ENCODE measurements at places on chromosomes 13 and 19. TPM values are rescaled to one million over a fixed set of nuclear protein-coding genes. Genes with fewer than 3 reads are reported as not detected.
A peak's percentile ranks its signal among the peaks of the same experiment; 100 is the strongest.

DNA sequence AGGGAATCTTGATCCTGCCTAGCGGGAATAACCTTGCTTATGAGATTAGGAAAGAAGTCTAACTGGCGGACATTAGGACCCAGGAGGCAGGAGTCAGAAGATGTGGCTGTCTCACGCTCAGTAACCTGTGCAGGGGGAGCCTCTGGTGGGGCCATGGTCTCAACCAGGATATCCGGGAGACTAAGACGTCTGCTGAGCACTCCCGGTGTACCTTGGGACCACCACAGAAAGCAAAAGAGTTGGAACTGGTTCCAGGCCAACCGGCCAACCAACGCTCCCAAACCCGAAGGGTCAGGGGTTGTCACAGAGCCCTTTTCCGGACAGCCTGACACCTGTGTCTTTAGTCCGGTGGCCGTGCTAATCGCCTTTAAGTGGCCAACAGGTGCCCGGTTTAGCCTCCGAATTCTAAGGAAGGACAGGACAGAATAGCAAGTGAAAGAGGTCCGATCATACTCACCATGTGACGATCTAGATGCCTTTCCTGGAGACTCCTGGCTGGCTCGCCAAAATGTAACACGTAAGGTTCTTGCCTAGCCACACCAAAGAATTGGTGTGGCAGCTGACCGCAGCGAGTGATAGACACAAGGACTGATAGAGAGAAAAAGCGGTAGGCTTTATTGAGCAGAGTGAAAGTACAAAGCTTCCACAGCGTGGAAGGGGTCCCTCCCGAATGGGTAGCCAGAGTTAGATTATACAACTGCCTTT, 103.9 kb upstream of the DIAPH3 start:
- no peak for DNase-seq

DNA sequence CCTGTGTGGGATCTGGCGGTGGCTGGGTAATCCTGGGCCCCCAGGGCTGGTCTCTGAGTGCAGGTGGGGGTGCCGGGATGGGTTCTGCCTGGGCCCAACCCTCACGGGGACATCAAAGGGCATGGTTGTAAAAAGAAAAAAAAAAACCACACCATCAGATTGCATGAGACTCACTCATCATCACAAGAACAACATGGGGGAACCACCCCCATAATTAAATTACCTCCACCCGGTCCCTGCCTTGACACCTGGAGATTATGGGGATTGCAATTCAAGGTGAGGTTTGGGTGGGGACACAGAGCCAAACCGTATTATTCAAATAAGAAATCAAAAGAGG, 14.3 kb downstream of the C1QTNF9 start:
- DNase-seq: no peak

GRCh38 chr19:15936950-15937349, 2.6 kb upstream of the CYP4F11 start:
- DNase-seq: no peak

GRCh38 chr13:79522583-79522982, 41.6 kb downstream of the NDFIP2 start:
- no peak for DNase-seq

DNA sequence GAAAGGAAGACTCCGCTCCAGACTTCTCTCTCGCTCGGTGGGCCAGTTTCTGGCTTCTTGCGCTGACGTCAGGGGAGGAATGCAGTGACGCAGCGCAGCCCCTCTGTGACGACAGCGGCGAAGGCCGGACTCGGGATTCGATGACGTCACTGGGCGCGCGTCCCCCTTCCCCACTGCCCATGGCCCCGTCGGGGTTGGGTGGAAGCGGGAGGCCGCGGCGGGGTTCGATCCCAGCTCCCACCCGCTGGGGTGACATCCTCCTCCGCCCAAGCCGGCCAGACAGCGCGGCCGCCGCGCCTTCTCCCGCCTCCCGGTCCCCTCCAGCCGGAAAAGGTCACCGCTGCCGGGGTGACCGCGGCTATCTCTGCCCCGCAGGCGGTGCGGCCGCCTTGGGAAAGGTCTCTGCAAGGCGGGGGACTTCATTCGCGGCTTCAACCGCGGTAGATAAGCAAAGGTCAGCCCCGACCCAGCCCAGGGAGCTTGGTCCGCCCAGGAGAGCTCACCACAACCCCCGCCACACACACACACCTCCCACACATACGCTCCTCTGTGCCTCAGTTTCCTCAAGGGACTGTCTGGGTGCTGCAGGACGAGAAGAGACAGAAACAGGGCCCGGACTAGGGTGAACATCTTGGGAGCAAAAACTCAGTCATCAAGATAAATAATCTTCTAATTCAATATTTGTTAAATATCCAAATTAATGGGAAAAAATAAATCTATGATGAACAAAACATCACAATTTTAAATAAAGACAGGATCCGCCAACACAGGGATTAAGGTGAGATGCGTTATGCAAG, 844 bp upstream of the RFX1 start:
- DNase-seq: no peak

DNA sequence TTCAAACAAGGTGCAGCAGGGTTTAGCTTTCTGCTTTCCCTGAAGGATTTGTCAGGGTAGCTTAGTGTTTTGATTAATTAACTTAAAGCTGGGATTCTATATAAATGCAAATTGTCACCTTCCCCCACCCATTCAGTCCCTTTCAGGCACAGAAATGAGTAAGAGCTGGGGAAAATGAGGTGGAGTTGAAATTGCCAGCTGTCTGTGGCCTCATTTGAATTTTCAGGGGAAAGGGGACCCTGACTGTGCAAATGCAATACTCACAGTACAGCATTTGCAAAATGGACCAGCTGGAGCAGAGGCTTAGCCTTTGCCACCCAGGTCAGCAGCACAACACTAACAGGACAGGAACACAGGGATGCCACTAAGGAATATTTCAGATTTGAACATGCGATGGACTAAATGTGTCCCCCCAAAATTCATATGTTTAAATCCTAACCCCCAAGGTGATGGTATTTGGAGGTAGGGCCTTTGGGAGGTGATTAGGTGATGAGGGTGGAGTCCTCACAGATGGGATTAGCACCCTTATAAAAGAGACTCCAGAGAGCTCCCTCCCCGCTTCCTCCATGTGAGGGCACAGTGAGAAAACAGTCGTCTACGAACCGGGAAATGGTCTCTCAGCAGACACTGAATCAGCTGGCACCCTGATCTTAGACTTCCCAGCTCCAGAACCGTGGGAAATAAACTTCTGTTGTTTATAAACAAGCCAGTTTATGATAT, 59.5 kb upstream of the CYSLTR2 start:
- no peak for DNase-seq

DNA sequence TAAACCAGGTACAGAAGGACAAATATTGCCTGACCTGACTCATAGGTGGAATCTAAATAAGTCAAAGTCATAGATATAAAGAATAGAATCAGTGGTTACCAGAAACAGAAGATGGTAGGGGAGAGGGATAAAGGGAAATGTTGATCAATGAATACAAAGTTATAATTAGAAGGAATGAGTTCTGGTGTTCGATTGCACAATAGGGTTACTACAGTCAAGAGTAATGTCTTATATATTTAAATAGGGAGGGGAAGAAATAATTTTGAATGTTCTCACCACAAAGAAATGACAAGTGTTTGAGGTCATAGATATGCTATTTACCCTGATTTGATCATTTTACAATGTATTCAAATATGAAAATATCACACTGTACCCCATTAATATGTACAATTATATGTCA, 1541.2 kb downstream of the SLITRK1 start:
- DNase-seq: no peak

GRCh38 chr13:27133889-27134288, 37.7 kb downstream of the USP12 start:
- DNase-seq: no peak

- DNase-seq: peak; percentile 58
Measured at GRCh38 chr19:14472202-14472938, 2.8 kb downstream of the PTGER1 start.

DNA sequence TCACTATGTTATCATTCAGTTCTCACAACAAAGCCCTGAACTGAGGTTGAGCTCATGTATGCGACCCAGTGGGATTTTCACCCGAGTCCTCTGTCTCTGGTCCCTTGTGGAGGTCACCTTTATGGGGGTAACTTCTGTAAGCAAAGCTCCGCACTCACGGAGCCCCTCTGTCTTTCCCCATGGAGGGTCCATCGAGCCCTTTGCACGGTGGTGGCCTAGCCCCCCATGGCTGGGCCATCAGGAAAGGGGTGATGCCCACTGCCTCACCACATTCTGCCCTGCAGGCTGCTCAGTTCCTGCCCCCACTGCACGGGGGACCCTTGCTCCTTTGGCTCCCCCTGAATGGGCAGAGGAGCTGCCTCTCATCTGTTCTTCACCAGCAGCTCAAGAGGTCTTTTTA, 39.6 kb downstream of the CHST8 start:
- DNase-seq: no peak

DNA sequence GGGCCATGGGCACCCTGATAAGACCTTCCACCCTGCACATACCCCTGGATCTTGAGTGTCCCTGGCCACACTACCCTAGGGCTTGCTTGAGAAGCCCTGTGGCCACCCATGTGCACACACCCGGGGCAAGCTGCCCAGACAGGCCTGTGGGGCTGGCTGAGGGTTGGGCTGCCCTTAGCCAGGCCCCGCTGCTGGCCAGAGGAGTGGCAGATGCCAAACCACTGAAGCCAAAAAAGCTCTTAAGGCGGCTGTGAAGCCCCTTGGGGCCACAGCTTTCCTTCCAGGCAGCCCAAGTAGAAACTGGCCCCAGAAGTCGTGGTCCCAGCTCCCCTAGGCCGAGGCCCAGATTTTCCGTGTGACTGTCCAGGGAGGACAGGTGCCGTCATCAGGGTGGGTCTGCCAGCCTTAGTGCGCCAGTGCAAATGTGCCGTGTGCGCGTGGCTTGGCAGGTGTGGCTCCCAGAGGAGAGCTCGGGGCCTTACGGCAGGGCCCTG, 14.8 kb downstream of the CEBPG start:
- no peak for DNase-seq

DNA sequence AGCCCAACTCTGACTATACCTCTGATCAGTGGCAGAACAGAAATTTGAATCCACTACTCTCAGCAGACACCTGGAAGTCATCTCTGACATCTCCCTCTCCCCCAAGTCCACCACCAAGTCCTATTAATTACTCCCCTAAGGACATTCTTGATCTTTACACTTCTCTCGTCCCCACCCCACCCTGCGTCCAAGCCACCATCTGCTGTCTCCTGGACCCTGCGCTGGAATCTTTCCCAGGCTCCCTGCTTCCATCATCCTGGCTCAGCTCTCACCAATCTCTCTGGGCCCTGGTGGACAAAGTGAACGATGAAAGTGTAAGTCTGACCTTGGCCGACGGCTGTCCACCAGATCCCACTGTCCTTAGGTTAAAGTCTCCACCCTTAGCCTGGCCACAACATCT, 145.6 kb upstream of the GJB6 start:
- DNase-seq: no peak

DNA sequence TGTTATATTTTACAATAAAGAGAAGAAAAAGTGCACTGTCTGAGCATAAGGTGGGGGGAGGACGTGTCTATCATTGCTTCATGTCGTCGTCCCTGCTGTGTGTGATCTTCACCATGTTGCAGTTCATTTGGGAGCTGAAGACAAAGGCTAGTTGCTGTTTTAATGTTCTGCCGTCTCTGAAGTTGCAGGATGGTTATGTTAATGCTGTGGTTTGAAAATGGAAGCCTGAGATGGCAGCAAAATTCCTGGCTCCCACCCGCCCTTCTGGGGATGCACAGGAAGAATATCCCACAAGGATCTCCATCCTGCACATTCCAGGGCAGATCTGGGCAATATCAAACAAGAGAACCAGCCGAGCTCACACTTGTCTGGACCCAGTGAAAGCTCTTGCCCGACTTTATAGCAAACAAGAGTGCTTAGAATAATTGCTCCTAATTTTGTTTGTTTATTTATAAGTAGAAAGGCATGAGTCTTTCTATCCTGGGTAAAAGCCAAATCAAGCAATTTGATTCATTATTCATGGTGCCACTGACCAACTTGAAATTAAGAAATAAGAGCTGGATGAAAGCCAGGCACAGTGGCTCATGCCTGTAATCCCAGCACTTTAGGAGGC, 110.3 kb upstream of the ABCC4 start:
- DNase-seq: peak; percentile 43

The ZNF132 gene
- total RNA-seq: 24.8 TPM

The HIF3A gene
- total RNA-seq: 66.4 TPM

The STRN4 gene
- total RNA-seq: 41.9 TPM

The ADM5 gene
- total RNA-seq: 1.9 TPM

The ADGRL1 gene
- 5.3 TPM for total RNA-seq

The MYH14 gene
- 17.1 TPM for total RNA-seq

The VMAC gene
- total RNA-seq: 9.1 TPM

The ICAM4 gene
- 4.1 TPM for total RNA-seq
